BJ (cell line): ENCODE measurements at places on chromosomes 3 and 15. TPM values are rescaled to one million over a fixed set of nuclear protein-coding genes. Genes with fewer than 3 reads are reported as not detected.
A peak's percentile ranks its signal among the peaks of the same experiment; 100 is the strongest.

Gene TAGLN3
- 0.09 TPM in 1 of 2 replicates, not detected in the other for polyA plus RNA-seq

Gene CRABP1
- polyA plus RNA-seq, result not detected in 2 replicates

- no peak for DNase-seq
Observed at GRCh38 chr3:159637883-159638542, 350.6 kb upstream of the IL12A start.

- no peak for DNase-seq
Observed at GRCh38 chr3:141178551-141178950, 53.1 kb upstream of the PXYLP1 start.

DNA sequence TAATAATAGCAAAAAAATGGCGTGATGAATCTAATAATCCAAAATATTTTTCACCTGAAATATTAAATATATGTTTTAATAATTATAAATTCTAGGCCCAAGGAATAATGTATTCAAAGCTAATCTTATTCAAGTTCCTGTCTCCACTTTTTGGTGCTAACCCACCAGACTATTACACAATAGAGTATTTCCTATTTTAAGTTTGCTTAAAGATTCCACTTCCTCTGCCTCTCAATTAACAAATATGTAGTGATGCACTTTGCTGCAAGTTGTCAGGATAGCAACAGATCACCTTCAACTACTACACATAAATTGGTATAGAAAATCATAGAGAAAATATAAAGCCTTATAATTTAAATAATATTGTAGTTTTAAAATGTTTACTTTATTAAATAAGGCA, 467.5 kb downstream of the C3orf38 start:
- DNase-seq, result no peak

Gene KNG1
- polyA plus RNA-seq, result not detected in 2 replicates

- DNase-seq, result no peak
Observed at GRCh38 chr3:113133140-113133539, 78.2 kb upstream of the BOC start.

DNA sequence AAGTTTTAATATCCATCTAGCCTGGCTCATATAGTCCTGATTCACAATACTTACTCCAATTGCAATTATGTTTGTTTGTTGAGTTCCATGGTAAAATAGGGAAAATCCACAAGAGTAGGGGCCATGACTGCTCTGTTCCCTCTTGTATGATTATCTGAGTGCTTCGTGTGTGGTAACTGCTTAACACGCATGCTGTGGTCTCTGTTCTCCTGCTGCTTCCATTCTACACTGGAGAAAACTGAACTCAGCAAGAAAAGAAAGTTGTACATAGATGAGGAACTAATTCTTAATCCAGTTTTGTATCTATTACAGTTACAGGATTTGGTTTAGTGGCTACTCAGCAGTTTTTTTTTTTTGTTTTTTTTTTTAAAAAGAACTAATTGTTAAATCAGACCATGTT, 223.0 kb upstream of the SATB1 start:
- no peak for DNase-seq

DNA sequence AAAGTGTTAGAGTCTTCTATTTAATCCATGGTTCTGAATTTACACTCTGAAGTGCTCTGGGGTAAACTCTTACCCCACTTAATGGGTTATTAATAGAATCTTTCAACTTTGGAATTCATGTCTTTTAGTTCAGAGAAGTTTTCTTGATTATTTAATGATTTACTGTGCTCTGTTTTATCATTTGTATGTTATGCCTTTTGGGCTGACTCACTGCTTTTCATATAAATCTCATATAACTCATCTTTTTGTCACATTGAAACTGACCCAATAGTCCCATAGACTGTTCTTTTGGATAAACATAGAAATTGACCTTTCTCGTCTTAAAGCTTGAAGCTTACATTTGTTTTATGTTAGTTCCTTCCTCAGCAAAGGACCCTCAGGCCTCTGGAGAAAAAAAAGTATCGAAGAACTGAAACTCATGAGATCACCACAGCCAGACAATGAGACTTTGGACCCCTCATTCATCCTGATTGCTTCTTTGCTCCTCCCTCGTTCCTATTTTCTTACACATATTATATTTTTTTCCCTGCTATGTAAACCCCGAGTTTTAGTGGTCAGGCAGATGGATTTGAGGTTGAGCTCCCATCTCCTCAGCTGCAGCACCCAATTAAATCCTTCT, 229.1 kb upstream of the CBLB start:
- no peak for DNase-seq

Gene HDGFL3
- polyA plus RNA-seq, result 5.7 and 24.5 TPM in 2 replicates

GRCh38 chr3:126422571-126423091, 27.9 kb downstream of the CFAP100 start:
- no peak for DNase-seq

- DNase-seq, result no peak
Observed at GRCh38 chr15:52233405-52233804, 42.2 kb upstream of the GNB5 start.

Gene ARNT2
- 27.5 and 44.6 TPM in 2 replicates for polyA plus RNA-seq

DNA sequence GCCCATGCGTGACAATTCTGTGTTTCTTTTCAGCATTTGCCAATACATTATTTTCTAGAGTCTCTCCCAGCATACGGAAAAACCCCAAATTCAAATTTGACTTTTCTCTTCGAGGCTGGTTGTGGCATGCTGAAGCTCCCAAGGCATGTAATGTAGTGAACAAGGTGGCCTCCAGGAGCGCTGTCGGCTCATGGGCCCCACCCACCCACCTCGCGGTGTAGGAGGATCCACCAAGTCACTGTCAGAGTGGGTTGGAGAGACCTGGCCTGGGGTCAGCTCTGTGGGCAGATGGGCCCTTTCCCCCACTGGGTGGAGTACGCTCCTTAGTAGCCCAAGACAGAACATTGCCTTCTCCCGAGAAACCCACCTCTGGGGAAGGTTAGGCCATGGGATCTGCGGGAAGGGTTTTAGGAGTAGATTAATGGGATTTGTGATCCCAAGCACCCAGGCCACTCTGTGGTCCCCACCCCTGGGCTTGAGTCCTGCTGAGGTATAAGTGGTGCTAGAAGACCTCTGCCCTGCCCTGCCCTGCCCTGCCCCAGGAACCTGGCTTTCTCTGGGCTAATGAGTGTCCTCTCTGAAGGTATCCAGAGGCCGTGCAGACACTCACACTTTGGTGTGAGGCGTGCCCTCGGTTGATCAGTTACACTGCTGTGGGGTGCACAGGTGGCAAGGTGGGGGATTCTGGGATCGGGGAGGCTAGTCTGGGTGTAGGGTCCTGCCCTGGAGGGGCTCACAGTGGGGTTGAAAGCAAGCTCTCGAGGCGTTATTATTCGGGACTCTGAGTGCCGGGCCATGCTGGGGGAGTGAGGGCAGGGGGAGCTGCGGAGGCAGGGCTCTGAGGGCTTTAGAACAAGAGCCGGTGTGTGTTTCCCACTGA, 97.9 kb downstream of the APBA2 start:
- no peak for DNase-seq

DNA sequence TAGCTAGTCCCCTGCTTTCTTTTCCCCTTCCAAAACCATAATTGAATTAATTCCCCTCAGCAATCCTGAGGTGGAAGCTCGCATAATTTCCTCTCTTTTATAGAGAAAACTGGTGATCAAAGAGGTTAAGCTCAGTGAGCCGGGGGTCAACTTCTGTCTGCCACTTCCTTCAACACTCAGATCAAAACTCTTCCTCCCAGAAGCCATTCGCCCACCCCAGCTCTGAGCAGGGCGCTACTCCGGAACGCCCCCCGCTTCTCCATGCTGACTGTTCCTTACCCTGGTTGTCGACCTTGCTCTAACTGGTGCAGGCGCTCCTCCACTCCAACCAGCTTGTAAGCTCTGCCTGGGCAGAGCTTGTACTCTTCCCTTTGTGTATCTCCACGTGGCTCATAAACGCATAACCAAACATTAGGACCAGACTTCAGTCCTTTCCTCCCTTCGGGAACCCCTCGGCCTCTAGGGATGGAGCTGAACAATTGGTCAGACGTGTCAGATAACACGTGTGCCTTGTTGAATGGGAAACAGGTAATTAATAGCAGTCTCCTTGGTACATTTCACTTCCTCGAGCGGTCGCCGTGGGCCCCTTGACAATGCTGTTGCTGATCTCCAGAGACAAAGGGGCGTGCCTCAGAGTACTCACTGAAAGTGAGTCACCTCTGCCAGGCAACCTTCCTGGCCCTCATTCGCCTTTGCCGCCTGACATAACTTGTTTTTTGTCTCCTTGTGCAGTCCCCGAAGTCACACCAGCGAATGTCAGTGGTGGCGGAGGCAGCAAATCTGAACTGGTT, 71.8 kb downstream of the IL5RA start:
- no peak for DNase-seq

- no peak for DNase-seq
Observed at GRCh38 chr15:71072423-71072822, 42.8 kb upstream of the THSD4 start.

- DNase-seq, result peak; percentile 73
Observed at GRCh38 chr3:141530415-141530768, 43.6 kb downstream of the RASA2 start.

DNA sequence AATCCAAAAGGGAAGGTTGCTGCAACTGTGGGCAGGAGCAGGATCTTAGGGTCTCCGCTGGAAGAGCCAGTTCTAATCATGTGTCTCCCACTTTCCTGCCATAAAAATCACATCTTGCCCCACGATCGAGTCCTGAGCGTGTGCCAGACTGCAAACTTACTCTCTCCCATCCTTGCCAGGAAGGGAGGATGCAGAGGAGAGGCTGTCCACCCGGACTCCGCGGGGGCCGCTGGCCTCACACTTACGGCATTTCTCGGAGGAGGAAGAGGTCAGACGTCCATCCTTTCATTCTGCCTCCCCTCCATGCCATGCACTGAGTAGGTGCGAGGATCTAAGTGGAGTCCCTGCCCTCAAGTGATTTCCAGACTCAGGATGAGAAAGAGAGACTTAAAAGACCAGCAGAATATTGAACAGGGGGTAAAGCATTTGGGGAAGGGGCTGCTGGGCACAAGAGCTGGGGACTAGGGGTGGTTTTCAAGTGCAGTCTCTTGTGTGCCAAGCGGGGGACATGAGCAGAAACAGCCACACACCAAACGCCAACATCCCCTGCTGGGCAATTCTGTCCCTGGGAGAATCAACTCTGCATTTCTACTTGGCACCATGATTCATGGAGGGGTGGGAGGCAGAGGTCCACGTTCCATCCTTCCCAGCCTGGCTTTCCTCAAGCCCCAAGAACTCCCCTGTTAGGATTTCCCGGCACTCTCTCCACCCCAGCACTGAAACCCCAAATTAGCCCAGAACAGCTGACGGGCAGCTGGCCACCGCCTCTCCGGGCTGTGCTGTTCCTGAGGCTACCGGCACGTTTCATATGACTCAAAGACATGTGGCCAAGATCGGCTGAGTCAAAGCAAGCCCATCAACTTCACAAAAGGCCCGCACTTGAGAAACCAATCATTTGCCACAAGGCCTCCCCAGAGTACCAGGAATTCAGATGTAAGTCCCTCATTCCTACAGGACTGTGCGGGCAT, 11.6 kb downstream of the OXTR start:
- peak; percentile 87 for DNase-seq

GRCh38 chr15:95106801-95107200, 875.4 kb downstream of the MCTP2 start:
- no peak for DNase-seq

DNA sequence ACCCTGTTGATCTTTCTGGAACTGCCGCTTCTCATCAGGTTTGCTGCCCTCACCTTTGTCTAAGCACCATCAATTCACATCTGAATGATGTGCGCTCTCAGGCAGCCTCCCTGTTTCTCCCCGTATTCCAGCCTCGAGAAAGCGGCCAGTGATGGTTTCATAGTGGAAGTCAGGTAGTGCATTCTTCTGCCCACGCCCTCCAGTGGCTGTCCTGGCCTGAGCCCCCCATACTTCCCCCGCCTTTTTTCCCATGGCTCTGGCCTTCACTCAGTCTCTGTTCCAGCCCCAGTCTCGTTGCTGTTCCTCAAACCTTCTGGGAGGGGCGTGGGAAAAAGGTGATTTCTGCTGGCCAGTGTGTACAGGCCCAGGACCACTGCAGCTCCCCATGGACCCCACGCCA, 101.3 kb downstream of the ASB7 start:
- no peak for DNase-seq

DNA sequence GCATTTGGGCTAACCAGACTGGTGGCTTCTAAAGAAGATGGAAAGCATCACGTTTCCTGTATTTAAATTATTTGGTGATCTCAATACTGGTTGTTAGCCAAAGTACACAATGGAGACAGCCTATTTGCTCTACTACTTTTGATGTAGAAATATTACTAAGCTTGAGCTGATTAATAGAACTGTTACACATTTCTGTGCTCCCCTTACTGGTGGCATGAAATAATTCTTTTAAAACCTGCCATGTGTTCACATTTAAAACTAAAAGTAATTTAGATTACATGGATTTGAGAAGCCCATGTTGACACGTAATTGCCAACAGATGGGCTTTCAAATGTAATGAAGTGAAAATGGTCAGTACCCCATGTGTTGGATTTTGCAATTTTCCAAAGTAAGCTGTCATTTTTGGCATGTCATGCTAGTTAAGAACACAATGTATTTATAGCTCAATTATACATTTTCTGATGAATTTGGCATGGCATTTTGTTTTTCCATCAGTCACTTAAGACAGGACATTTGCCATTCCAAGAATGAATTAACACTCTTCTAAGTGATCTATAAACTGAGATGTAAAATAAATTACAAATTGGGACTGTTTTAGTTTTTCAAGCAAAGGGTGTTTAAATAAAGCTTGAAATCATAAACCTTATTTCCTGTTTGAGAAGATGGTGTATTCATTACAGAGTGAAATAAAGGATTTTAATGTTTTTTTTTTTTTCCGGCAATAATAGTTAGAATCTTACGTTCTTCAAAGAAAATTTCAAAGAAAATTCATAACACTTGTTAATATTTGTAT, 10.8 kb upstream of the RARRES1 start:
- DNase-seq, result peak; percentile 30

GRCh38 chr15:74365598-74366445, 1.6 kb downstream of the CYP11A1 start:
- no peak for DNase-seq

DNA sequence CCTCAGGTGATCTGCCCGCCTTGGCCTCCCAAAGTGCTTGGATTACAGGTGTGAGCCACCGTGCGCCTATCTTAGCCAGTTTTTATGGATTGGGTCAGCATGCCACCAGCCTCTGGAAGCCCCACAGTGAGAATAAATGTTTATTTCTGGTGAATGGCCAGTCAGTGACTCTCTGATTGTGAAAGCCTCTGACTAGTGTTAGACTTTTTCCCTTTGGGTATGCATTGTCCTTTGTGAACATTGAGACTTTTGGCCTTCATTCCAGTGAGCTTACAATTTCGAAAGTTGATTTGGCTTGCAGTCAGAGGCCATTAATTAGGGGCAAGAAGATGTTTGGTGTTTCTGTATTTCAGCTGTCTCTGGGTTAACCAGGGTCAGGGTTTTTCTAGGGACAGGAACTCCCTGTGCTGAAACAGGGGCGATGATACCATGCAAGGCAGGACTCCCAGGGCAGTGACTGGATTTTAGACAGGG, 274.5 kb upstream of the C2CD4B start:
- DNase-seq, result no peak

Gene TM4SF1
- 37.5 and 48.0 TPM in 2 replicates for polyA plus RNA-seq

- DNase-seq, result no peak
Observed at GRCh38 chr3:77348244-77348855, 308.5 kb downstream of the ROBO2 start.

- no peak for DNase-seq
Observed at GRCh38 chr15:68844856-68845550, 24.3 kb upstream of the ANP32A start.

Gene SH2D7
- polyA plus RNA-seq, result not detected in 2 replicates
